ENCODE measurements at places on chromosomes 2 and 18. TPM values are rescaled to one million over a fixed set of nuclear protein-coding genes. Genes with fewer than 3 reads are reported as not detected.

Gene ZNF892
- polyA plus RNA-seq, result 0.84 TPM

Gene SCYGR2
- polyA plus RNA-seq, result not detected

Gene GCG
- polyA plus RNA-seq, result not detected

Gene BCL11A
- polyA plus RNA-seq, result 0.12 TPM

Gene LIMS1
- polyA plus RNA-seq, result 40.0 TPM

Gene DSG1
- polyA plus RNA-seq, result not detected

Gene SH3YL1
- 13.5 TPM for polyA plus RNA-seq

Gene SMYD1
- polyA plus RNA-seq, result not detected

Gene IL1RL1
- polyA plus RNA-seq, result 0.03 TPM

Gene CTNNA2
- 0.72 TPM for polyA plus RNA-seq

GRCh38 chr2:74915743-74916142 is 42.7 kb upstream of the POLE4 start:
- DNase-seq, result no peak

DNA sequence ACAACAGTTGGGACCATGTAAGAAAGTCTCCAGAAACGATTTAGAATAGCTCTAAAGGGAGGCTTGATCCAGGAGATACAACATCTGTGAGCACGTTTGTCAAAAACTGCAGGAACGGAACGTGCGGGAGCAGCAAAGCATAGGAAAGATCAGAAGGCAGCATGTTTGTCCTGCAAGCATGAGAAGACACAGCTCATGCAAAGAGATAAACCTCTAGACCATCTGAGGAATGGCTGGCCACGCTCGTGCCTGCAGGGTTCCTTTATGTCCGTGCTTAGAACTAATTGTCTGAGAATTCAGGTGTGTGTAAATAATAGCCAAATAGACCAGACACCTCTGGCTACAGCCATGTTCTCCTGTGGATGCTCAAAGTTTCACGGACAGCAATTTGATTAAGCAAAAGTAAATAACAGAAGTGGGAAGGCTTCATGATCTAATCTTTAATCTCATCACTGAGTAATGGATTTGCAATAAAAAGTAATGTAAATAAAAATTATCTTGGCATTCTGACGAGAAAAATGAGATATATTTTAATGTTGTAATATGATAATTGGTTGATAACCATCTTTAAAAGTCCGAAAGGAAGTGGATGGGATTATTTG is 534.8 kb upstream of the CDH7 start:
- no peak for DNase-seq

DNA sequence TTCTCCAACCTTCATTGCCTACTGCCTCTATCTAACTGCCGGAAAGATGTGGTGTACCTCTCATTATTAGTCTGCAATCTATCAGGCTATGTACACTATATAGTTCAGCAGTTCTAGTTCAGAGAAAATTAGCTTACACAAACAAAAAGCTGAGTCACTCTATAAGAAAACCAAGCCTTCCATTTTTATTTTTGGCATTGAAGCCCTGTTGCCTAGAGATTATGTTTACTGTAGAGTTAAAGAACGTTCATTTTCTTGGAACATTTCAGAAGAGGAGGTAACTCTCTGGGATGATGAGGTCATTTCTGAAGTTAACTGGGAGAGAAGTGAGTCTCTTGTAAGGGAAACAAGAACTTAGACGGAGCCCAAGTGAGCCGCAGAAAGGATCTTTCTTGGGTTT is 133.5 kb downstream of the FAM124B start:
- DNase-seq, result peak; percentile 29

- DNase-seq, result no peak
These were observed 9.0 kb upstream of the MRPL19 start for GRCh38 chr2:75637568-75637967.

DNA sequence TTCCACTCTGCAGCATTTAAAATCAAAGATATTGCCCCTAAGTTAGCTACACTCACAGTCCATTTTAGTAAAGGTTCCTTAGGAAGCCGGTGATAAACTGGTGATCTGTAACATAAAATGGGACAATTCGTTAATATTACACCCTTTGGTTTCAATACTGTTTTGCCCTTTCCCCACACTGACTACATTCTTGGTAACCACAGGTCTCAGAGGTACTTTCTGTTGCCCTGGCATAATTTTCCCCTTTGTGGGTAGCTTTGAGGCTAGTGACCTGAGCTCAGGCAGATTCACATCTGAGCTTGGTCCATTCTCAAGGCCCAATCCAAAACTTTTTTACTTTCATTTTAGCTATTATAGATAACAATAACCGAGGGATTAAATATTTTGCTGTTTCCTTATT is 32.9 kb upstream of the CSRNP3 start:
- DNase-seq, result no peak

GRCh38 chr2:30768036-30768686 is 39.1 kb downstream of the CAPN13 start:
- DNase-seq, result no peak

DNA sequence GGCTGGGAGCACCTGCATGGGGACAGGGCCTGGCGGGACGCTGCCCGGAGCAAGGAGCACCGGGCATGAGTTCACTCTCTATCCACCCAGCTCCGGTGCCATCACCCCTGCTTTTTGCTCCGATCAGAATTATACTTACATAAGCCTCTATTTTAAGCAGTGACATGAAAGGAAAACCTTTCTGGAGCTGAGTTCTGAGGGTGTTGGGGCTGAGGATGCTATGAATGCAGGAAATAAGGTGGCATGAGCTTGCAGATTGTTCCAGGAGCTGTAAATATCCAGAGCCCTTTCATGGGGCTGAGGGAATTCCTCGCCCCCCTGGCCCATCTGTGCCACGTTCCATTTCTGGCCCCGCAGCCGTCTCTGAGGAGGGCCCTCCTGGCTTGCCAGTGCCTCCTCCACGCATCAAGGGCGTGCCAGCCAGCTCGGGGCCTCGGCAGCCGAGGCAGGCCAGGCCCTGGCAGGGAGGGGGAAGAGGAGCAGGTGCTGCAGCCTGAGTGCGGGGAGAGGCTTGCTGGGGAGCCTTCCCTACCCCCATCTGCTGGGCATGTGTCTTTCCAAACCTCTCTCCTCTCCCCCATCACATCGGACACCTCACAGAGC is 91.7 kb upstream of the MCFD2 start:
- no peak for DNase-seq

GRCh38 chr2:24049485-24050021 is at the start of gene FKBP1B:
Gene FKBP1B, plus strand, starts transcription at chr2:24049741. Its CDS starts 109 bp downstream, at chr2:24049850.
- peak; percentile 40 for DNase-seq

DNA sequence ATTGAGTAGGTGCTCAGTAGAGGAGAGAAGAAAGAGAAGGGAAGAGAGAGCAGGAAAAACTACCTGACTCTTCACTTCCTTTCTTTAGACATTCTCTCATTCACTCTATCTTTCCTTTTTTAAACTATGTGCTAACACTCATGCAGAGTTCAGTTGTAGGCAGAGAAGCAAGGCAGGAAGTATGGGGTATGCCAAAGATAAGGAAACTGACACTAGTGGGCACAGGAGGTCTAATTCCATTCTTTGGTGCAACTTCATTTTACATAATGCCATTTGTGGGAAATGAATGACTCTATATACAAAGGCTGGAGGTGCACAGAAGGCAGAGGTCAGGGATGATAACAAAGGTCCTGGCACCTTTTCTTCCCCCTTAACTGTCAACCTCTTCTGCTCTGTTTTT is 35.1 kb upstream of the ACVR1 start:
- DNase-seq, result no peak

DNA sequence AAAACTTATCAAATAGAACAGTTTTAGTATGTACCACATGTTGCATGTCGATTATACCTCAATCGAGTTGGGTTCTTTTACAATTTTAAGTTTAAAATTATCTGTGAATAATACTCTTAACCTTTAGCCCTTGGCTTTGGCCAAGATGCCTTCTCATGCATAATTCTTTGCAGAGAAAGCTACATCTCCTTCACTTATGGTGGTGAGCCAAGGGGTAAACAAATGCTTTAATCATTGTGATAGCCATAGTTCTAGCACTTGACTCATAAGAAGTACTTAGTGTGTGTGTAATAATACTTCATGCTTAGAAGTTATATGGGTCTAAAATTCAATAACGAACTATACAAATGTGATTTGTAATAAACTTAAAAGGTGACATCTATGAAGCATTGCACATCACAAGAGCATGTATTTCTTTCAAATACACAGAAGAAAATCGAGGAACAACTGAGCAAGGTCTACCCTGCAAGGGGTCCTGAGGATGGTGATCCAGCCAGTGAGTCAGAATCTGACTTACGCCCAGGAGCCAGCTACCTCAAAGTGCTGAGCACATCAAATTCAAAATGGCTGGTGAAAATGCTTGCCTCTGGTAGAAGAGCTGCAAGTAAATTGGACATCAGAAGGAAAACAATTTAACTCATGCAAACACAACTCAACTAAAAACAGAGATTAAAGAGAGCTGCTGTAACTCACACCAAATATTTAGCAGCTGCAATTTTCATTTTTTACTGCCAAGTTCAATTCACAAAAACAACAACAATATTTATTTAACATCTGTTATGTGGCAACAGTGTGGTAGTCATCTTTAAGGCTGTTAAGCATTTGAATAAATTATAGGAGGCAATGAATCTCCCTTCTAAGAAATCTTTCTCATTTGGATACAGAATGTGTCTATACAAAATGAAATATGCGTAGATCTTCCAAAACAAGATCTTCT is 23.8 kb upstream of the TTC39C start:
- DNase-seq, result no peak

DNA sequence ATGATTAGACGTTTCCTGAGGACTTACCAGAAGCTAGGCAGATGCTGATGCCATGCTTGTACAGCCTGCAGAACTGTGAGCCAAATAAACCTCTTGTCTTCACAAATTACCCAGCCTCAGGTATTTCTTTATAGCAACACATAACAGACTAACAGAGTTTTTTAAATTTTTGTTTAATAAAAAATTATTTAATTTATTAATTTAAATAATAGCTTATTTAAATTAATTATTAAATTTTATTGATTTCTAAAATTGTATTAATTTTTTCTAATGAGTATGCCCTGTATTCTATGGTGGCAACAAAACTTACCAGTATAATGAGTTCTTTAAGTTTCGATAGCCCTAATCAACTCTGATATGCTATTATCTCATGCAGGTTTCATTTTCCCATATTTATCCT is 259.8 kb downstream of the IKZF2 start:
- DNase-seq, result no peak

GRCh38 chr18:362311-363290 is 94.8 kb upstream of the THOC1 start:
- DNase-seq, result no peak

DNA sequence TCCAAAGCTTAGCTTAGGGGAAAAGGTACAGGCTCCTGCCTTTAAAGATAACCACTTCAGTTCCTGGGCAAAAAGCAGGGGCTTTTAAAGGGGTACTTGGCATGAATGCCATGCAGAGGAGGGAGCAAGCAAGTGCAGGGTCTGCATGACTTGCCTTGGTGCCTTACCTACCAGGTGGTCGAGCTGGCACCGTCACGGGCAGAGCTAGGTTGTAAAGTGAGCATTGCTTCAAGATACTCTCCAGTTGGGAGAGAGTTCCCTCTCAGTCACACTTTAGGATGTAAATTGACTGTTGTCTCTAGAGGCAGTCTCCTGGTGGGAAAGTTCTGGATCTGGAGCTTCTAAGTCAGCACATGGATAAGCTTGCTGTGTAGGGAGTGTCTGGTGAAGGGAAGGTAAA is 58.6 kb upstream of the MCFD2 start:
- no peak for DNase-seq

- peak; percentile 95 for DNase-seq
These were observed 7.1 kb upstream of the KLF11 start for GRCh38 chr2:10036095-10036884.

GRCh38 chr2:175010848-175011254 is 5.7 kb upstream of the CHN1 start:
- no peak for DNase-seq

- DNase-seq, result no peak
These were observed 569.2 kb downstream of the METTL4 start for GRCh38 chr18:2002151-2002550.

- no peak for DNase-seq
These were observed 429.3 kb downstream of the TGIF1 start for GRCh38 chr18:3879114-3879835.

GRCh38 chr2:70111752-70112591 is 24.7 kb downstream of the PCBP1 start:
- DNase-seq, result no peak

GRCh38 chr18:49486953-49487710 is at the start of gene C18orf32:
Gene C18orf32, minus strand, starts transcription at chr18:49487234. Its CDS starts 3,486 bp downstream, at chr18:49483748.
- peak; percentile 91 for DNase-seq

DNA sequence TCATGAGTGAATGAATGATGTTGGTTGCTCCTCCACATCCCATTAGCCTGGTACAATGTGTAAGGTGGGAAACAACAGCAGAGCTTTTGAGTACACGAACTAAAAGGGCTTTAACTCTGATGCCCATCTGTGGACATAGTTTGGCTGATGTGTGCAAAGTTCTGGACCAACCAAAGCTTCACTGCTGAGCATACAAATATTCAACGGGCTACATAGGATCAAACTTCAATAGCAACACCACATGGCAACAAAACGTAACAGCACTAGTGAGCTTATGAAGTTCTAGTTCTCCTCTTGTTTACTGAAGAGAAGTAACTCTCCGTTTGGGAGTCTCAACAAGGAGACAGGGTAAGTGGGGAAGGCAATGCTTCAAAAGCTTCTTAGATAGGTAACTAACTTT is 20.4 kb downstream of the STAM2 start:
- DNase-seq, result peak; percentile 43

DNA sequence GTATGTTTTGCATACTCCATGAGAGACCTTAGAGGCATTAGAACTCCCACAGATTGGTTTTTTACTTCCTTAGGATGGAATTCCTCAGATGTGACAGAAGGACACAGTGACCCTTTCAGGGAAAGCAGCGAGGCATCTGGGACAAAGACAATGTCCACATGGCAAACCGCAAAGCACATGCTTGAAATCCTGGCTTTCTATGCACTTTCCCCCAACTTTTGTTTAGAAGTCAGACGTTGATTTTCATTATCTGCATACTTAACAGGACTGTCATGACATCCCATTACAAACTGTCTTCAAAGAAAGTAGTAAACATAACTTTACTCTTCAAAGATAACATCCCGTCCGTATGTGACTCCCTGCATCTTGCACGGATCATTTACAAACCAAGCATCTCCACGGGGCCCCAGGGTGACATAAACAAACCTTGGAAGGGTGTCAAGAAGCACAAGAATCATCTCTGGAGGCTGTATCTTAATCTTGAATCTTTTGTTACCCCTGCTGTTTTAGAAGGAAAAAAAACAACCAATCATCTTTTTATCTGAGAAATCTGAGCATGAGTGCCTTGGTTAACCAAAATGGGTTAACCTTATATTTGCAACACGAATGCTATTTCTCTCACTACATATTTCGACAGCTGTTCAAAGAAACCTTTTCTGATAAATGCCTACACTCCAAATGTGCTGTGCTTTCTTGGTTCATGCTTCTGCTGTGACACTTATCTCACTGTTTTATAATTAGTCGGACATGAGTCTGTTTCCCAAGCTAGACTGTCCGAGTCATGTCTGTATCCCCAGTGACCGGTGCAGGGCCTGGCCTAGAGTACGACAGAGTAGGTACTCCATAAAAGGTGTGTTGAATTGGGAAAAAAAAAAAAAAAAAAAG is 90.8 kb downstream of the CCBE1 start:
- DNase-seq, result no peak

Measured in A549 (cell line).